ENCODE measurements at places on chromosomes 4 and X. TPM values are rescaled to one million over a fixed set of nuclear protein-coding genes. Genes with fewer than 3 reads are reported as not detected.
A peak's percentile ranks its signal among the peaks of the same experiment; 100 is the strongest.

DNA sequence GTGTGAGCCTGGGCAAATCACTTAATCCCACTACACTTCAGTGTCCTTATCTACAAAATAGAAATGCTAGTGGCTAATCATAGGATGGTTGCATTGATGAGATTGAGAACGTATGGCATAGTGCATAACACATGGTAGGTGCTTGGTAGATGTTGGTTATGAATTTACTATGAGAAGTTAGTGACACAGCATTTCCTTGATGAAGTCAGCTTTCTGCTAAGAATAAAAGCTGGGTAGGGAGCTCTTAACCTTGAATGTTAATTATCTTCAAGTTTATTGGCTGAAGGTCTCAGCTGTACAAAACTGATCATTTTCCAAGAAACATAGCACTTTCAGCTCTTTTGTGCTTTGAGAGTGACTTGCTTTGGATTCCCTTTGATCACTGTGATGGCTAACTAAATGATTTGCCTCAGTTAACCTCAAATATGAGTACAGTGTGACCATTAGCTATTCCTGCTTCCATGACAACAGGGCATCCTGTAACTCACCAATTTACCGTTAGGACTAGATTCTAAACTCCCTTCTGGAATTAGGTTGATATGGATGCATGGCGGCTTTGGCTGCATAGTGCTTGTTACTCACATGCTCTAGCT is 17.8 kb downstream of the PDK3 start:
- H3K27ac ChIP-seq, result peak overlapping the region; percentile 98
- no peaks in the 10 kb centered on the region for H3K36me3 ChIP-seq
- DNase-seq, result no peak
- H3K4me3 ChIP-seq, result no peak overlapping the region
- H3K4me1 ChIP-seq, result peaks cover 21% of the 10 kb centered on the region

Gene UGT2B17
- total RNA-seq, result not detected

DNA sequence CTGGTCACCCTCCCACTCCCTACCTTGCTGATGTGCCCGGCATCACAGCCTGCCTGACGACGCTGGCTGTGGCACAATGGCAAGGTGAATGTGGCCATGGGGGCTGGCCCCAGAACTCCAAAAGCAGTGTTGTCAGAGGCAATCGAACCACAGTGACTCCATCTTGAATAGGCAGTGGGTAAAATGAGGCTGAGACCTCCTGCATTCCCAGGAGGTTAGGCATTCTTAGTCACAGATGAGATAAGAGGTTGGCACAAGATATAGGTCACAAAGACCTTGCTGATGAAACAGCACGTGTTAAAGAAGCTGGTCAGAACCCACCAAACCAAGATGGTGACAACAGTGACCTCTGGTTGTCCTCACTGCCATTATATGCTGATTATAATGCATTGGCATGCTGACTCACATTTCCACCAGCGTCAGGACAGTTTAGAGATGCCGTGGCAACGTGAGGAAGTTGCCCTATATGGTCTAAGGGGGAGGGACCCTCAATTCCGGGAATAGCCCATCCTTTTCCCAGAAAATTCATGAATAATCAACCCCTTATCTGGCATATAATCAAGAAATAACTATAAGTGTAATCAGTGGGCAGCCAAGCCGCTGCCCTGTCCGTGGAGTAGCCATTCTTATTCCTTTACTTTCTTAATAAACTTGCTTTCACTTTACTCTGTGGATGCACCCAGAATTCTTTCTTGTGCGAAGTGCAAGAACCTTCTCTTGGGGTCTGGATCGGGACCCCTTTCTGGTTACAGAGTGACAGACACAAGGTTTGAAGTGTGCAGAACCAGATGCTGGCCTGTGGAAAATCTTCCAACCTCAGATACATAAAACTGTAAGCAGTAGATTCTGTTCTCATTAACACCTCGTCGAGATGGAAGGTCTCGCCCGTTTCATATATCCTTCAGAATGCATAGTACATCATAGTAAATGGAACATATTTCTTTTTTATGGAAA is 26.8 kb upstream of the CLDN24 start:
- H3K36me3 ChIP-seq, result peaks cover 3% of the 10 kb centered on the region
- no peak for DNase-seq
- H3K4me3 ChIP-seq, result peak overlapping the region; percentile 21
- H3K4me1 ChIP-seq, result peaks cover 2% of the 10 kb centered on the region
- no peak overlapping the region for H3K27ac ChIP-seq

Gene PAGE4
- total RNA-seq, result not detected

DNA sequence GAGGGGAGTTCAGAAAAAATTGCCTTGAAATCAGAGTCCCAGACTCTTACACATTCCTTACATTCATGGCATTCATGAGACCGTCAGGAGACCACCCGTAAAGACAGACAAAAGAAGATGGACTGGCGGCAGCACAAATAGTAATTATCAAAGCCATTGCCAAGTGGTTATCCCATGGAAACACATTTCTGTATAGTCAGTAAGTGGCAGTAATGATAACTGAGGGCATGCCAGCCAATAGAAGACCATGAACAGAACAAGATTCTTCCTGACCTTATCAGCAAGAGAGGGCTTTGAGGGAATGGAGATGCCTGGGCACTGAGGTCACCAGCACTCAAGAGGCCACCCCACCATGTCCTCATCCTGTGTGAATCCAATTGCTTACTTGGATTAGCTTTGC is 121.7 kb upstream of the HCCS start:
- no peak for DNase-seq
- H3K27me3 ChIP-seq, result no peaks in the 10 kb centered on the region
- H3K4me1 ChIP-seq, result no peaks in the 10 kb centered on the region
- H3K4me3 ChIP-seq, result no peak overlapping the region

Measured in T-helper 17 cell (primary cell).